ENCODE measurements at places on chromosomes 2 and 18. TPM values are rescaled to one million over a fixed set of nuclear protein-coding genes. Genes with fewer than 3 reads are reported as not detected.

GRCh38 chr2:50613161-50613560 lies 418.8 kb downstream of the NRXN1 start:
- no peak for DNase-seq

CRYGC gene
- not detected for total RNA-seq

- DNase-seq = no peak
Observed at GRCh38 chr2:71903841-71904240, 243.8 kb downstream of the CYP26B1 start.

- no peak for DNase-seq
Observed at GRCh38 chr18:12745095-12745795, 42.4 kb downstream of the PSMG2 start.

LIMS3 gene
- total RNA-seq = 7.3 TPM

- no peak for DNase-seq
Observed at GRCh38 chr2:172449911-172450550, 22.6 kb downstream of the ITGA6 start.

TWIST2 gene
- 21.8 TPM for total RNA-seq

- DNase-seq = peak; percentile 54
Observed at GRCh38 chr2:36618381-36618780, 20.4 kb upstream of the FEZ2 start.

GRCh38 chr2:234158812-234159211 lies 108.3 kb downstream of the SPP2 start:
- DNase-seq = no peak

DNA sequence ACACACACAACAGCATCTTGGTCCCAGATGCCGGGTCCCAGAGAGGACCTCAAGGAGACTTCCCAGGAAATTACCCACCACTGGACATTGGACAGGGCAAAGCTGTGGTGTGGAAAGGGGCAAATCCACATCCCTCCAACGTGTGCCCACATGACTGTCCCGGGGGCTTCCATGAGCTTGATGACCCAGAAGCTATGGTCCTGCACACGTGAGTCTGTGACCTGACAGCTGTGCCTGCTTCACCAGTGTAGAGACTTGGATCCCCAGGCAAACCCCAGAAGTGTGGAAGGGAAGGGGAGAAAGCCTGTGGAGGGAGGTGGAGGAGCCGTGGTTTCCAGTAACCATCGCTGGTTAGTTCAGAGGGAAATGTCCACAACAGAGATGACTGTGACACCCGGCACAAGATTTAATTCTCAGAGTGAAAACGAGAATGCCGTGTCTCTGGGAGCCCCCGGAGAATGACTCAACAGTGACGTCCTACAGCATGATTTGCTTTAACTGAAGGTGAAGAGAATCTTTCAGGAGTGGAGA lies 19.1 kb upstream of the GPR55 start:
- DNase-seq = no peak

GRCh38 chr2:235740821-235741220 lies 247.0 kb downstream of the AGAP1 start:
- DNase-seq = no peak

MYO7B gene
- total RNA-seq = 1.5 TPM

GRCh38 chr2:7824211-7824610 lies 857.6 kb upstream of the ID2 start:
- no peak for DNase-seq

ANKRD53 gene
- total RNA-seq = 0.31 TPM

All from tongue (tissue), 3 donors.